Esophagus muscularis mucosa (tissue), 4 donors: ENCODE measurements at places on chromosomes 3 and 15.

GRCh38 chr3:109831403-109831802 is 494.1 kb upstream of the DPPA4 start:
- DNase-seq: no peak

- no peak for DNase-seq
These were observed 1144.7 kb downstream of the OTOL1 start for GRCh38 chr3:162641317-162641716.

DNA sequence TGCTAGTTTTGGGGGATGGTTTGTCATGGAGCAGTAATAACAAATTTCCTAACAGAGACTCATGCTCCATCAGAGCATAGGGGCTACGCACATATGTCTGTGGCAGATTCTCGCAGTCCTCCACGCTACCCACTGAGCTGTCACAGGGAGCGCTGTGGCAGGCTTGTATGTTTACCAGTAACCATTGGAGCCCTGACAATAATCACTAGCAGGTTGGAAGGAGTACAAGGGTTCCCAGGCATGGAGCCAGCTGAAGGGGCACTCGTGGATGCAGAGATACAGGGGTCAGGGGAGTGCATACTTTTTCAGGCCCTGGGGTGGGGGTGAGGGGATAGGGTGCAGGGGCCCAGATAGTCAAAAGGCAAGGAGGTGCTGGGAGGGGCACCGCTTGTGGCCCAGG is 7.9 kb upstream of the GP9 start:
- no peak for DNase-seq

DNA sequence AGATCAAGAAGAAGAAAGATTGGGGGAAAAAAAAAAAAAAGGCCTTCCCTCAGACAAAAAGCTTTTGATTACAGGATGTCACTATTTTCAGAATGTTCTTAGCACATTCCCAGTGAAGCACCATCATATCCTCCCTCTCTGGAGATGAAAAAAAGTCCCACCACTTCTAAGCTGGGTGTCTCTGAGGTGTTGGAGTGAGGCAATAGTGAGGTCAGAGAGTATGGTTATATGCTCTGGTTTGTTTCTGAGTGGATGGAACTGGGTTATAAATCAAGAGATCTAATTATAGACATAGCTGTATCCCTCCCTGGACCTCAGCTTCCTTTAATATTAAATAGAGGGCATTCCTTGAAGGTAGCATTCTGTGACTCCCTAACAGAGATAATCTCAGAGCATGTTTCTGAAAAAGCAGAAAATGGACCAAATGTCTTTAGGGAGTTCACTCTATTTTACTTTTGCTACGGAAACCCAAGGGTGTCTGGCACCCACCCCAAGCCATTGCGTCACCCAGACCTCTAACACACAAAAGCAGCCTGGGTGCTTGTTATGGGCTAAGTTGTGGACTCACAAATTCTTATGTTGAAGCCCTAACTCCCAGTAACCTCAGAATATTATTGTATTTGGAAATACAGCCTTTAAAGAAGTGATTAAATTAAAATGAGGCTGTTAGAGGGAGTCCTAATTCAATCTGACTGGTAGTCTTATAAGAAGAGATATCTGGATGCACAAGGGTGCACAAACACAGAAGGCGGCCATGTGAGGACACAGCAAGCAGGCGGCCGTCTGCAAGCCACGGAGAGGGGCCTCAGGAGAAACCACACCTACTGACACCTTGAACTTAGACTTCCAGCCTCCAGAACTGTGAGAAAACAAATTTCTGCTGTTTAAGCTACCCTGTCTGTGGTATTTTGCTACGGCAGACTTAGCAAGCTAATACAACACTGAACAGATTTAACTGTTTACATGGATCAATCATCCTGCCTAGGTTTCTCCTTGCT is 81.5 kb downstream of the MB21D2 start:
- no peak for DNase-seq
